CMK (cell line): ENCODE measurements at places on chromosomes 5 and 9.

GRCh38 chr5:1376981-1377380 is 32.1 kb upstream of the CLPTM1L start:
- DNase-seq: no peak

- DNase-seq: no peak
Observed at GRCh38 chr5:31470608-31471007, 61.3 kb downstream of the DROSHA start.

DNA sequence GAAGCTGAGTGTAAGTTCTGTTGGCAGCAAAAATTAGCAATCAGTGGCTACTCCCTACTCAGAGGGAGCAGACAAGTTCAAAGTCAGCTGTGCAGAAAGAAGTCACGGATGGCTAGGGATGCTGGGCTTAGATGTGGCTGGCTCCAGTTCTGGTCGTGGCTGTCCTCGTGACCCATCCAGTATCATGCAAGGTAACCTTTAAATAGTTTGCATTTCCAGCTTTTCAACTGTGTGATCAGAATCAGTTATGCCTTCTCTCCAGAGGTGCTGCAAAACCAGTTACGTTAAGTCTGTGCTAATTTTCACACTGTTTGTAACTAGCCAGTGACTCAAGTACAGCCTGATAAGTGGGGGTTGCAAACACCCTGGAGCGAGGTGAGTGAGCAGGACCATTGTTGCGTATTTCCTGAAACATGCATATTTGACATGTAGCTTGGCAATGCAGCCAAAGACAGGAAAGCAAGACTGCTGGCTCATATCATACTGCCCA is 302.4 kb downstream of the ATPSCKMT start:
- no peak for DNase-seq

DNA sequence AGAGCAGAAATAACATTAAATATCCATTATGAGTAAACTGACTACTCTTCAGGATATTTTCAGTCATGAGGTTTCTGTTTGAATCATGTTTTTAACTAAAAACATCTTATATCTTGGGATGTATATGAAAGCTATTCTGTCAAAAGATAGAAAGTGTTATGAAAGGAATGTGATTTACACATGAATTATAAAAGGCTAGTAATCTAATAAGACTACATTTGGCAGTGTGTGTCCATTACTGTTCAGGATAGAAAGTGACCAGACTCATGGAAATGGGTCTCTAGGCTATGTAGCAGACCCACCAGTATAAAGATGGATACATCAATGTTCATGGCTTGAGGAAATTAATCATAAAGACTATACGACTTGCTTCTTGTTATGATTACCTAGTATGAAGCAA is 1328.2 kb upstream of the NUDT12 start:
- no peak for DNase-seq

GRCh38 chr9:134212809-134213507 is 48.6 kb upstream of the RNU6ATAC start:
- DNase-seq: no peak

DNA sequence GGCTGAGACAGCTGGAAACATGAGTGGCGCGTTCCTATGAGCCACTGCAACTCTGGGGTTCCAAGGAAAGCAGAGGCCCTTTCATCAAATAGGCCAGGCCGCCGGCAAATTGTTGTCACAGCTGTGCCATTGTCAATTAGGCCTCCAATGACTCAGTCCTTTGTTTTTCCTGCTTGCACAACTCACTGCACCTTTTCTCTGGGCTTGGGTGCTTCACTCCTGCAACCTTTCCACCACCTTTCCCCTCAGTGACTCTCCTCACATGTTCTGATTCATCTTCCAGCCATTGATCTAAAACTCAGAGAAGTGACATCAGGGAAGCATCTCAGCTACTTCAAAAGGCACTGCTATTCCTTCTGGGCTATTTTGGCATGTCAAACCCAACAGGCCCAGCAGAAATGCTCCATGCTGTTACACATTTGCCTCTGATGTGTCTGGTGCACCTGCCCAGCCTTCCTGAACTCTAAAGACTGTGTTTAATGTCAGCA is 653.7 kb downstream of the NR2F1-AS1 start:
- no peak for DNase-seq

GRCh38 chr5:156888520-156888919 is 38.4 kb downstream of the PPP1R2B start:
- DNase-seq: no peak

- DNase-seq: no peak
Observed at GRCh38 chr9:5269249-5269715, 35.2 kb downstream of the RLN2 start.

DNA sequence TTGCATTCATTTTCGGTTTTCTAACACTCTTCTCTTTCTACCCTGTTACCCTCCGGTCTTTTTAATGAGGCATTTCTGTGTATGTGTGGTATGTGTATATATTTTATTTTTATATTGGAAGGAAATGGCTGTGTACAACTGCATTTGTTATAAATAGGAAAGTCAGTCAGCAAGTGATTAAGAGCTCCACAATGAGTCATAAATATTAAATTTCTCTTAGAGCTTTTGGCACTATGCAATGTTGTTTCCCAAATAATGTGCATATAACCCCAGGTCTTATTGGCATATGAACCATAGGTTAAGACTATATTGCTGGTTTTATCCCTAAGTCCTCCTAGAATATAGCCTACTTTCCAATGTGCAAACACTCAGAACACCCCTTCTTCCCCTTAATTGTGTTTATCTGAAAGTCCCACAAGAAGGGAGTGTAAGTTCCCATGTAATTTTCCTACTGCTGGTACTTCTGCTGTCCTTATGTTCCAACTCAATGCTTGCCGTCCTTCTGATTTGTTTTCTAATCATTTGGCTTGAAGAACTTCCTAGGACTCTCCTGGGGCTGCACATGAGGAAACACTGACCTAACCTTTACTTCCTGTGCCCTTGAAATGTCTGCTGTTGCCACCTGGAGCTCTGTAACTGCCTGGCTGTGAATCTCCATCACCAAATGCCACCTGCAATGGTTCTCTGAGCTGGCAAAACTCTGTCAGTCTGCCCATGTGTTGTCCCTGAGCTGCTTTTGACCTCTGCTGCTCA is 65.5 kb upstream of the PCSK5 start:
- DNase-seq: no peak

DNA sequence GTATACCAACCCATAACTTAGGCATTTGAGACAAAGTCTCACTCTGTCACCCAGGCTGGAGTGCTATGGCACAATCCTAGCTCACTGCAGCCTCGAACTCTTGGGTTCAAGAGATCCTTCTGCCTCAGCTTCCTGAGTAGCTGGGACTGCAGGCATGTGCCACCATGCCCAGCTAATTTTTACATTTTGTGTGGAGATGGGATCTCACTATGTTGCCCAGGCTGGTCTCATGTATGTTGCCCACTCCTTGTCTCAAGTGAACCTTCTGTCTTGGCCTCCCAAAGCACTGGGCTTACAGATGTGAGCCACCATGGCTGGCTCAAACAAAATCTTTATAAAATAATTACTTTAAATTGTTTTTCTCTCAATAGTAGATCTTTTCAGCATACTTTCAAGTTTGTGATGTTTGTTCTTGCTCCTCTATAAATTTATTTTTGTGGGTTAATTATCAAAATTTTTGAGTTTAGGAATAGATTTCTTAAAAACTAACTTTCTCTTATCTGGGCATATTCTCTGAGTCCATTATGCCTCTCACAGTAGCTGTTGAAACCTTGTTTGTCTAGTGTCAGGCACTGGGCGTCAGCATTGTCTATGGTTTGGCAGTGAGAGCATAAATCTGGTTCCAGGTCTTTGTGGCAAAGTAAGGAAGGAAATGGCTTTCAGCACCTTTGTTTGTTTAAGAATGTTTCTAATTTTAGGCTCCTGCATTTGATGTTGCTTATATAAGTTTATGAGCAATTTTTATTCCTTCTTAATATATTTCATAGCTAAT is 38.7 kb downstream of the NLN start:
- no peak for DNase-seq

GRCh38 chr5:128844354-128844923 is 120.8 kb upstream of the SLC27A6 start:
- no peak for DNase-seq

GRCh38 chr5:76342474-76342873 is 60.6 kb upstream of the IQGAP2 start:
- DNase-seq: no peak

DNA sequence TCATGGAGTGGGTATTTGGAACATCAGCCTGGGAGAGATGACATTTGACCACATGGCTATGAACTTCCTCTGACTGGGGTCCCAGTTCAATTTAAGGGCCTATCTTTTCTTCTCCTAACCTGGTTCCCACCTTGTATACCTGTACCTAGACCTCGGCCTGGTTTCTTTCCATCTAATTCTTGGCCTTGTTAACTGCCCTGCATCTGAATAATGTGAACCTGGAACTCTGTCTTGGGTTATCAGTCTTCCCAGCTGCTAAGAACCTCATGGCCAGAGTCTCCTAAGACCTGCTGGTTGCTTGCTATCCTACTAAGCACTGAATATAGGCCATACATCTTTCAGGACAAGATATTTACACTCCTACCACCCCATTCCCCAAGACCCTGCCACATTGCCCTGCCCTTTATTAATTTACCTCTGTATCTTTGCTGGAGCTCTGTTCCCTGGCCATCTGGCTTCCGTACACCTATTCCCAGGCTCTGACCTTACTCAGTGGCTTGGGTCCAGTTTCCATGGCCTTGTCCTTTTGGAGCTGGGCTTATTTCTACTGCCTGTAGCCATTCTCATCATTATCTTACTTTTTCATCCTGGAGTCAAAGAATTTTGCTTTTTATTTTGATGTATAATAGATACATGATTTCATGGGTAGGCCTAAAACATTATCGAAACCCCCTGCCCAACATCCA is 6.6 kb downstream of the PSAT1 start:
- DNase-seq: no peak

DNA sequence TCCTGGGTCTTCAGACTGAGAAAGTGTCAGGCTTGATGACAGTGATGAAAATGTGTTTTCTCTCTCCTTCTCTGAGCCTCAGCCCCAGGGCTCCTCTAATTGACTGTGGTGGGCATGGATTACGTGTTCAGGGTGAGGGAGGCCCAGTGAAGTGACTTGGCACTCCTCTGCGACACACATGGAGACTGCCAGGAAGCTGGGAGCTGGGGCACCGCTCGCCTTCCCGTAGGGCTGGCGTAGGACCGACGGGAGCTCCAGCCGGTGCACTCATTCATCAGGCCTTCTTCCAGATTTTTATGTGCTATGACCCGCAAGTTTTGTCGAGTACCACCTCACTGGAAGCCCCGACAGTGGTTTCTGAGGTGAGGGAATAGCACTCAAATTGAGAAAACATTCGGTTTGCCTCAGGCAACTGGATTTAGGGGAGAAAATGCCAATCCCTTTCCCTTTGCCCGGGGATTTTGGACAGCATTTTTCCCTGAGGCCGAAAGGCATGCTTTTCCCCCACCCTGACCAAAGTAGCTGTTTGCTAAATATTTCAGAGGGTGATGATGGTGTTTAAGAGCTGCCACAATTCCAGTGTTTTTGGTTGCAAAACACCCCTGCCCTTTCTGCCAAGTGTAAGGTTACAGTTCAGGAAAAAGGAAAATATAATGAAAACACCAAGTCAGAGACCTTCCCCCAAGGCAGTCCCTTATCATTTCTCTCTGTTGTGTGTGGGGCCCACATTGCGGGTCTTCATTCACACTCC is 83.7 kb downstream of the PCSK5 start:
- no peak for DNase-seq

DNA sequence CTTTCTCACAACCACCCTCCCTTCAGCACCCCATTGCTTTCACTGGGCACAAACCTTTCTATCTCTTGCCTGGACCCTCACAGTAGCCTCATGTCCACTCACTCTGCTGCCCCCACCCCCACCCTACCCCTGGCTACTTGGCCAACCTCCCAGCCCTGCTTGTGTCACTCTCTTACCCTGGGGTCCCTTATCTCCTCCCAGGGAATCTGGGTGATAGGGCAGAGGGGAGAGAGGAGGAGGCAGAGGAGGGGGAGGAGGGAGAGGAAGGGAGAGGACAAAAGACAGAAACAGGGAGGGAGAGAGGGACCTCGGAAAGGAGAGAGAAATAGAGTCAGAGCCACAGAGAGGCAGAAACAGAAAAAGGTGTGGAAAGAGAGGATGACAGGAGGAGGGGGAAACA is 25.0 kb upstream of the KIF12 start:
- no peak for DNase-seq

DNA sequence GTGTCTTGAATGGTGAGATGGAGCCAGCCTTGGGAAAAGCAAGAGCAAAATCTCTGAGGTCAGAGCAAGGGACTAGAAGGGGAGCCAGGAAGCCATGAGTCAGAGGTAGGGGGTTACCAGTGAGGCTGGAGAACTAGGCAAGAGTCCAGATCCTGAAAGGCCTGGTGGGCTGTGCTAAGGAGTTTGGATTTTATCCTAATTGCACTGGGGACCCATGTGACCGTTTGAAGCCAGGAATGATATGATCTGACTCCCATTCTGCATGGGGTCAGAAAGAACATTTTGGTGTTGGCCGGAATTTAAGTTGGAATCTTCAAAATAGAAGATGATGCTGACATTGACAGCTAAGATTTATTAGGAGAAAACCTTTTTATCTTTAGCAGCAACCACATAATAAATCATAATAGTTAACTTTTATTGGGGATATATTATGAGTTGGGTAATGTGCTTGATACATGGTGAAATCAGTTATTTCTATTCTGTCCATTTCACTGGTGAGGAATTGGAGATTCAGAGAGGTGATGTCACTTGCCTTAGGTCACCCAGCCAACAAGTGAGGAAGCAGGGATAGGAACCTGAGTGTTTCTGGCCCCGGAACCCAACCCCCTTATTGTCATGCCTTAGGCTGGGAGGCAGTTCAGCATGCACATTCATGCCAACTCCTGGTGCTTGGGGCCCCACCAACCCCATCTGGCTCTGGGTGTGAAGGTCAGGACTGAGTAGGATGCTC is 61.5 kb upstream of the RARS1 start:
- no peak for DNase-seq

- DNase-seq: no peak
Observed at GRCh38 chr5:68033029-68033428, 182.5 kb upstream of the PIK3R1 start.

DNA sequence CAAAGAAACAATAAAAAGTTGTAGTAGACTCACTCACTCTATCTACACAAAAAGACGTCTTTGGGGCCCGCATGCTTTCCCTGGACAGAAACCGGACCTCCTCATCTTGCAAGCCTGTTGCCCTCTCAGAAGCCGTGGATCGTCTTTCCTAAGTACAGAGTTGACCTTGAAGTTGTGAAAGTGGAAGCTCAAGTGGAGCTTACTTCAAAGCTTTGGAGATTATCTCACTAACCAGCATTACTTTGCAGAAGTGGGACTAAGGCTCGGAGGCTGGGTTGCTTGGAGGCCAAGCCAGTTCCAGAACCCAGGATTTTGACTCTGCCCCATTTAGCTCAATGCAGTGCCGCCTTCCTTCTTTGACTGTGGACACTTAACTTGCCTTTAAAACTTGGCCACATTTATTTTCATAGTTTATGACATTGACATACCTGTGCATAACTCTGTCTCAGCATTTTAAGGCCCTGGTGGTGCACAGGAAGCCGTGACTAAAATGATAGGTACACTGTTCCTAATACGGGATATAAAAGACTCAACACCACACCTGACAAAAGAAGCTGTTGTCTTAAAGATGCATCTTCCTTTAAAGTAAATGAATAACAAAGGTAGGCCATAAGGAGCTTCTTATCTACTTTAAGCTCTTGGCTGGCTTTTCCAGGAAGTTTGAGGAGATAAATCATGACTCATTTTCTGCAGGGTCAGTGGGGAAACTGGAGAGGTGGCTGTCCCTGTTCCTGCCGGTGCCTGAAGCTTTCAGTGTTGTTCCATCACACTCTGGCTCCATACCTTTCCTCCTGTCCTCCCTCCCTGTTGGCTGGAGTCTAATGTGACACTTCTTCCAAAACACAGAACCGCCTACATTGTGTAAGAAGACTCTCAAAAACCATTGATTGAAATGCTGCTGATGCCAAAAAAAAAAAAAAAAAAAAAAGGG is 10.7 kb downstream of the SLC25A25 start:
- no peak for DNase-seq

GRCh38 chr5:139884144-139884543 is 88.5 kb downstream of the PSD2 start:
- DNase-seq: no peak
